ENCODE measurements at places on chromosomes 7 and 10.

- DNase-seq: no peak
These were observed 440.6 kb downstream of the PARD3 start for GRCh38 chr10:34374356-34375045.

DNA sequence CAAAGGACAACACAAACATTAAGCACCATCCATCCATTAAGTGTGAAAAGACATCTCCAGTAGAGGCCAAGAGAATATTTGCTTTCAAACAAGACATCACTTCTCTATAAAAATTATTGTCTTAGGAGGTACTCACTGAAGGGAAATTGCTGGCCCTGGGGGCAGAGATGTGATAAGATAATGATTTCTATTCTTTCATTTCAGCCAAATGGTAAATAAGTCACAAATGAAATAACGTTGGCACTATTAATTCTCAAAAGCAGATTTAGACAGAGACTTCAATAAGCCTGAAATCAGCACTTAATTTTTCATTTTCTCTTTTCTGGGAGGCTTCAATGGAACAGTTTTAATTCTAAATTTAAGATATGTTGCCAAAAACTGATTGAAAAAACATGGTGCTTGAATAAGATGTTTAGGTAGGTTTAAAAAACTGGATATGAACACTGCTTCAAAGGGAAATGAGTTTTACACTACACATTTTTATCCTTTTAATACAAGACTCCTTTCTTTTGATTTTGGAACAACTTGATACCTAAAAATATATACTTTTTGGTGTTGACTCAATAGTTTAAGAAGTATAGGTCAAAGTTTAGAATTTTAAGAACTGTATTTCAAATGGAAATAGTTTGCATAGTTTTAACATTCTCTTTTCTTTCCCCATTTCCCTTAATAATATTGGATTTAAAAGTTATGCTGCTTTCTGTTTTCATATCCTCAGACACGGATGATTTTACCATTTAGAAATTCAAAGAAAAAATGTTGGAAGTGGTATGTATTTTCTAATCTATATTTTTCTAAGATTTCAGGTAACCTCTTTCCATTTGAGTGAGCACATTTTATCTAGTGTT, 204.0 kb downstream of the AHR start:
- no peak for DNase-seq

DNA sequence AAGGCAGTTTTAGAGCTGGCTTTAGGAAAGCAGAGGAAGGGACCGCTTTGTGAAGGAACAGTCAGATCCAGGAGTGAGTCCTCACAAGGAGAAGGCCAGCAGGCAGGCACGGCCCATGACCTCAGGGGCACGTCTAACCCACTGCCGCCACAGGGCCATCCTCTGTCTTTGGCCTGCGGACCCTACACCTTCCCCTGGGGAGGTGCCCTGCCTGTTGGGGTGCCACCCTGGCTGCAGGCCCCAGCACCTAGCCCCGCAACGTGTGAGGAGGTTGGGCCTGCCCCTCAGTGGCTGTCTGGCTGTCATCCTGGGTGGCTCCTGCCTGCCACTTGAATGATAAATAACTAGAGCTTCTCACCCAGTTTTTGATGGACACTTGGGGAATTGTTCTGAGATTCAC, 31.0 kb upstream of the TRIM8 start:
- no peak for DNase-seq

DNA sequence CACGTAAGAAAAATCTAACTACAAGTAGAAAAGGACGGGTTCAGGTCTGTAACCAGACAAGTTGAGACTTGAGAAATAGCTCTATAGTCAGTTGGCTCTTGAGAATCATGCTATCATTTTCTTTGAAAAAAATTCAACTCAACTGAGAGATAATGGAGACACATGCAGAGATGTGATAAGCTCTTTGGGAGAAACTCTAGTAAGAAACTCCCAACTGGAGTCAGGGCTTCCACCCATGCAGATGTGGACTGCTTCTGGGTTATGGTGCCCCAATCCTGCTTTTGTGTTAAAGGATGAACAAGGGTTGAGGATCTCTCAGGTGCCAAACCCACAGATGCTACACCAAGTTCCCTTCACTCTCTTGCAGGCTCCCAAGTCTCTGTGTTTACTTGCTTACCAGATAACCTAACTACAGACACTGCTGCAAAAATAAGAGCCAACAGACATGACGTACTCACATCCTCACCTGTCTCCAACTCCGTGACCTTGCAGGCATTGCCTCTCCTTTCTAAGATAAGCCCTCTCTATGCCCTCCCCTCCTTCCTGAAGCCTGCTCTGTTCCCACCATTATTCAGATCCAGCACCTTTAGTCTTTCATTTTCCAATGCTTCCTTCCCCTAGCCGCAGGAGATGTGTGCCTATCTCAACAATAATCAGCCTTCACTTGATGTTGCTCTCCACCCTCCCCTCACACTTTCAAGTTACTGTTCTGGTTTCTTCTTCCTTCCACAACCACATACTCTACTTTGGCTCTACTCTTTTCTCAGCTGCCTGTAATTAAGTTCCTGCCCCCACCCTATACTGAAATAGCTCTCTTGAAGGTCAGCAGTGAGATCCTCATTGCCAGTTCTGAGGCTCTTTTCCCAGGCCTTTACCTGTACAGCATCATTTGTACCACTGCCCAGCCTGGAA, 130.0 kb downstream of the ICA1 start:
- DNase-seq: no peak

DNA sequence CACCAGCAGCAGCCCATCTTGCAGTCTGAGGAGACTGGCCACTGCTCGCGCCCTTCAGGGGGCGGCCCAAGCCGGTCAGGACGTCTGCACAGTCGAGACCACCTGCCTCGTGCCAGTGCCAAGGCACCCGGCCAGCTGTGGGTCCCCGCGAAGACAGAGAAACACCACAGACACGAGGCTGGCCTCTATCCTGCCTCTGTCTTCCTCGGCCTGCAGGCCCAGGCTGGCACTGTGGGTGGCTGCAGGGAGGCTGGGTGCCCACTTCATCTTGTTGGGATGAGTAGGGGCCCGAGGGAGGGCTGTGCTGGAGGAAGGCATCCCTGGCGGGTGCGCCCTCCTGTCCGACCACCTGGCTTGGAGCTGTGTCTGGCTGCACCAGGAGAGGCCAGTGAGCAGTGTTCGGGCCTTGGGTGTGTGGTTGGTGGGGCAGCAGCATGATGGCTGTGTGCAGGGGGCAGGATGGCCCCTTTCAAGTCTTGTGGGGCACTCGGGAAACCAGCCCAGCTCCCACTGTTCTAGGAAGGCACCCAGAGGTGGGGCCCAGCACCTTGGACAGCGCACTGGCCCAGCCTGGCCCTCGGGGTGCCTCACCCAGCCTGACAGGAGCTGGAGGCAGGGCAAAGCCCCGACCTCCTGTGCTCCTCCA, 7.3 kb downstream of the DPYSL4 start:
- no peak for DNase-seq

DNA sequence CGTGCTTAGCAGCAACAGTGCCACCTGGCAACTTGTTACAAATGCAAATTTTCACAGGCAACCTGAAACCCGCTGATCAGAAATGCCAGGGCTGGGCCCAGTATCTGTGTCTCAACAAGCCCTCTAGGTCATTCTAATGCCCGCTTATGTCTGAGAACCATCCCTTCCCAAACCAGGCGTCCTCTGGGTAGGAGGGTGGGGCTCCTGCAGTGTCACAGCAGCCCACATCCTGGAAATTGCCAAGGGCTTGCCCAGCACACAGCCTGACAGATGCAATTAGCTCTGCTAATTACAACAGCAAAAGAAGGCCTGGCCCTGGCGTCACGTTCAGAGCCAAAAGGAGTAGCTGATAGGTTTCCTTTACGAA, 15.9 kb downstream of the ITPRIP start:
- no peak for DNase-seq

DNA sequence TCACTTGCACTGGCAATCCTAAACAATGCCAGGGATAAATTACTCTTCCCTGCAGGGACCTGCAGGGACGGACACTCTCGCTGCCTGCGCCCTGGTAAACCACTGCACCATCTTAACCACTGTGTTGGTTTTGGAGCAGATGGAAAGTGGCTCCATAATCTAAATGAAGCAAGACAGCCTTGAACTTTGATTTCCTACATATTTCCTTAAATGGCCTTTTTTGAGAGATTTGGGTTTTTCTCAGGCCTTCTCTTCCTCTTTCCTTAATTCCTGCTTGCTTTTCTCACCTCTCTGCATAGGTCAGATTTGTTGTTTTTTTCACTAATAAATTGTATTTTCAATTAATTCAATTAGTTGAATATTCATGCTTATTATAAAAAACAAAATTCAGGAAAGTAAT, 2.8 kb downstream of the PILRA start:
- DNase-seq: no peak

- no peak for DNase-seq
These were observed 79.5 kb downstream of the FAM185A start for GRCh38 chr7:102828286-102828685.

DNA sequence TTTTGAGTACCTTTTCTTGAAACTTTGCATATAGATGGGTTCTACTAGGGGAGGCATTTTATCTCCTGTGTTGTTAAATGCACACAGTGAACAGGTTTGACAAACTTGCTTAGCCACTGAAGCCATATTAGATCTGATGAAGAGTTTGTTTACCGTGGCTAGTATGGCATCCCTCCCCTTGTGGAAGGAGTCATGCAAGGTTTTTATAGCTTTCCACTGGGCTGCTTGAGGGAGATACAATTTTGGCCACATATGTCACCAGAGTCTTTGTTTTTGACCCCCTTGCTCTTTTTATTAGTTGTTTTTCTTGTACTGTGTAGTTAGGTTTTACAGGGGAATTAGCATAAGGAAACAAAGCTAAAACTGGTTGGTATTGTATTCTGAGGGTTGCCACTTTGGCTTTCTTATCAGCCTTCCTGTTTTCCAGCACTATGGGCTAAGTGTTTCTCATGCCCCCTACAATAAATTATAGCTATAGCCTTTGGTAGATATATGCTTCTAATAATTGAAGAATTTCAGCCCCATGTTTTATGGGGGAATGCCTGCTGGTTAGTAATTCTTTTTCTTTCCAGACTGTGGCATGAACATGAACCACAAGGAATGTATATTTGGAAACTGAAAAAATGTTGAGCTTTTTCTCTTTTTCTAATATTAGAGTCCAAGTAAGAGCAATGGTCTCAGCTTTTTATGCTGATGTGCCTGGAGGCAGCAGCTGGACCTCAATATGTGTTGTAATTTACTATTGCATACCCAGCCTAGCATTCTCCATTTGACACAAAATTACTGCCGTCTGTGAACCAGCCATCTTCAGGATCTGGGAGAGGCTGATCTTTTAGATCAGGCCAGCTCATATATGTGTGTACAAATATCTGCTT, 18.4 kb upstream of the STEAP2 start:
- DNase-seq: no peak

DNA sequence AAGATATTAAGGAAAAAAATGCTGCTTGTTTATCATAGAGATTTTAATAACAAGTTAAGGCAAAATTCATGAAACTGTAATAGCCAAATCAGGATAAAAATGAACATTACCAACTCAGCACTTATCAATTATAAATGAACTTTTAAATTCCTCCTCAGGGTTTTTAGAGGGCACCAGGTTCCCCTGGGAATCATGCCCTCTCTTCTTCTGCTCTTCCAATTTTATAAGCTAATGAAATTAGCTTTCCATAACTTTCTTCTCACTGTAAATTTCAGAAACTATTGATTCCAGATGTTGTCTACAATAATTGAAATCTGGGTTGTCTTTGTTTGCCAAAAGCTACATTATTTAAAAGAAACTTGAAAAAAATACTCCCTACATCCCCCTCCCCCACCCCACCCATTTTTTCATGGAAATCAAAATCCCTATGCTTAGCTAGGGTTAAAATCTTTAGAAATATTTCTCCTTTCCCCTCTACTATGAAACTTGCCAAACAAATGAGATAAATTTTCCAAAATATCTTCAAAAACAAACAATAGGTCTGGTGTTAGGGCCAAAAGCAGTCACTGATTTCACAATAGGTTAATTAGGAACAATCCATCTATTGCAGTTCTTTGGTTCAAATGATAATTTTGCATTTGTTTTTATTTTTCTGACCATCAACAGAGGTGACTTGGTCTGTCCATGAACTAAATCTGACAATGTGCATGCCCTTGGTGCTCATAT, 187.7 kb downstream of the DOCK4 start:
- no peak for DNase-seq

- no peak for DNase-seq
These were observed 85.4 kb downstream of the CFTR start for GRCh38 chr7:117565226-117565625.

DNA sequence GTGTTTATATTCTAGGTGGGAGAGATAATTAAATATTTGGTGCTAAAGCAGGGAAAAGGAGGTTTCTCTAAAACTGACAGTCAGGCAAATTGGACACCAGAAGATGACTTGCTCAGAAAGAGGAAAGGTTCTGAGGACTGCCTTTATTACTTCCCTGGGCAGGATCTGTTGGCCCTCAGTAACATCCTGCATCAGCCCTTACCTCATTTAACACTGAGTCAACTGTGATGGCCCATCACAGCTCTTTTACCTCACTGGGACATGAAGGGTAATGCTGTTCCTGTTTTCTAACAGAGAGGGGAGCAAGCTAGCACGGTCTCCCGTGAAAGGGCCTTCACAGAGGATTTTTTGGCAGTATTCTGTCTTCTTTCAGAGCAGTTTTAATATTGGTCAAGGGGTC, 12.0 kb downstream of the PPP1R17 start:
- DNase-seq: no peak

DNA sequence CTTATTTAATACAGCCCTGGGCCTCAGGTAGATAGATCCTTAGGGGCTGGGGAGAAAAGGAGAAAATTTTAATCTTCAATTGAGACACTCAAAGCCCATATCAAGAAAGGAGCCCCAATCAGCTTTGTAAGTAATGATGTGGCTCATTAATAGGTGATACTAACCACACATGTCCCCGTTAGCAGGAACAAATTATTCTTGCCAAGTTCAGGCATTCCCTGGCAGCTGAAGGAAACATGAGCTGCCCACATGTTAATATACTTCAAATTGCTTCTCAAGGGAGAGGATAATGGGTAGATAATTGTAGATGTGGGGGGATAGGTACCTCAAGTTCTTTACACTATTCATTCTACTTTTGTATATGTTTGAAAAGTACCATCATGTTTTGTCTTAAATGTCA, 14.5 kb downstream of the IFIT5 start:
- no peak for DNase-seq
